ENCODE measurements at places on chromosomes 7 and 10. TPM values are rescaled to one million over a fixed set of nuclear protein-coding genes. Genes with fewer than 3 reads are reported as not detected.

MOGAT3 gene
- not detected for total RNA-seq

TMEM229A gene
- 2.1 TPM for total RNA-seq

PLXDC2 gene
- total RNA-seq: 80.9 TPM

KIAA1217 gene
- 26.7 TPM for total RNA-seq

CLDN15 gene
- 3.3 TPM for total RNA-seq

MTURN gene
- total RNA-seq: 285 TPM

PPP1R17 gene
- 1.2 TPM for total RNA-seq

DKK1 gene
- total RNA-seq: 7.8 TPM

OIT3 gene
- 0.40 TPM for total RNA-seq

CRTAC1 gene
- total RNA-seq: 35.0 TPM

OPN1SW gene
- 0.28 TPM for total RNA-seq

BUD23 gene
- 24.6 TPM for total RNA-seq

VWDE gene
- total RNA-seq: 4.9 TPM

MYO1G gene
- 1.4 TPM for total RNA-seq

CTAGE4 gene
- total RNA-seq: 0.33 TPM

AKR1D1 gene
- not detected for total RNA-seq

ARHGEF5 gene
- total RNA-seq: 2.2 TPM

LIPJ gene
- 0.40 TPM for total RNA-seq

SEC61G gene
- 95.8 TPM for total RNA-seq

CCZ1B gene
- total RNA-seq: 128 TPM

PFKP gene
- total RNA-seq: 76.4 TPM

FAM24B gene
- total RNA-seq: 4.9 TPM

CPA2 gene
- not detected for total RNA-seq

WNT16 gene
- total RNA-seq: 12.0 TPM

ASZ1 gene
- total RNA-seq: not detected
